ENCODE measurements at places on chromosomes 16 and 17.

- DNase-seq, result no peak
Measured at GRCh38 chr16:65388592-65388991, 266.7 kb upstream of the CDH11 start.

DNA sequence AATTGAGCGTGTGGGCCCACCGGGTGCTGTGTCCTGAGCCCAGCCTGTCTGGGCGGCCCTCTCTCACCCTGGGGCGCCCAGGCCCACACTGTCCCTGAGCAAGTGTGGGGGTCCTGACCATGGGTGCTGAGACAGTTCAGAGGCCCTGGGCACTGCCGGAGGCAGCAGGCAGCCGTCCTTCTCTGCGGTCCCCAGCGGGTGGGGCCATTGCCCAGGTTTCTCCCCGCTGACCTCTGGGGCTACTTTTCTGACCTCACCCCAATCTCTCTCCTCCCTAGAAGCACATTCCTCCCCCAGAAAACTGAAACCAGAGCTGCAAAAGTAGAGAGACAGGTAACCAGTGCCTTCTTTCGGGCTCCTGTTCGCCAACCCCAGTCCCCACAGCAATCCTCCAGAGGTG lies 36.0 kb upstream of the PVALEF start:
- DNase-seq, result no peak

- DNase-seq, result no peak
Measured at GRCh38 chr17:75878174-75878998, at the start of gene TRIM47. Gene TRIM47, minus strand, starts transcription at chr17:75878581. Its CDS starts 33 bp downstream, at chr17:75878548.

DNA sequence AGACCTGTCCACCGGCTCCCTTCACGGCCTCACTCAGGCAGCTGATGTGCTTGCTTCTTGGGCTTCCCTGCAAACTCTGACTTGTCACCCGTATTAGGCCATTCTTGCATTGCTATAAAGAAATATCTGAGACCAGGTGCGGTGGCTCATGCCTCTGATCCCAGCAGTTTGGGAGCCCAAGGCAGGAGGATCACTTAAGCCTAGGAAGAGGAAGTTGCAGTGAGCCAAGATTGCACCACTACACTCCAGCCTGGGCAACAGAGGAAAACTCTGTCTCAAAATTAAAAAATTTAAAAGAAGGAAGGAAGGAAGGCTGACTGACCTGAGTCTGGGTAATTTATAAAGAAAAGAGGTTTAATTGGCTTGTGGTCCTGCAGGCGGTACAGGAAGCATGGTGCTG lies 17.0 kb downstream of the SOST start:
- no peak for DNase-seq

DNA sequence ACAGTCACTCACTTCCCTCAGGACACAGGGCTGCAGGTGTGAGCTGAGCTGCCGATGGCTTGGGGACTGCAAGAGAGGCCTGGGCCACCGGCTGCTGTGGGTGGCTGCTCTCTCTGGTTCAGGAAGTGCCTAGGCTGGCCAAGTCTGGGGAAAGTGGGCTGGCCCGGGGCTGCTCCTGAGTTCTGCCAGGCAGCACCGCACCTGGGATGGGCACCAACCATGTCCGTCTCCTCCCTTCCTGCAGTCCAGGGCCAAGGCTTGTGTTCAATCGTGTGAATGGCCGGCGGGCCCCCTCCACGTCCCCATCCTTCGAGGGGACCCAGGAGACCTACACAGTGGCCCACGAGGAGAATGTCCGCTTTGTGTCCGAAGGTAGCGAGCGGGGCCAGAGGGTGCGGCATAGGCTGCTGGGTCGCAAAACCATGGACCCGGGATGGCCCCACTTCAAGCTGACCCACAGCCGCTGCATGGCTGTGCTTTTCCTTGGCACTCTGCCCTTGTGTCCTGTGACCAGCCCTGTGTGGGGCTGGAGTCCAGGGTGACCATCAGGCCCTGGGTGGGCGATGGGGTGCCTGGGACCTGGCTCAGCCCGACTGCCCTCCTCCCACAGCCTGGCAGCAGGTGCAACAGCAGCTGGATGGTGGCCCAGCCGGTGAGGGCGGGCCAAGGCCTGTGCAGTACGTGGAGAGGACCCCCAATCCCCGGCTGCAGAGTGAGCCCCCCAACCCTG lies 1.8 kb upstream of the WDR90 start:
- DNase-seq, result no peak

DNA sequence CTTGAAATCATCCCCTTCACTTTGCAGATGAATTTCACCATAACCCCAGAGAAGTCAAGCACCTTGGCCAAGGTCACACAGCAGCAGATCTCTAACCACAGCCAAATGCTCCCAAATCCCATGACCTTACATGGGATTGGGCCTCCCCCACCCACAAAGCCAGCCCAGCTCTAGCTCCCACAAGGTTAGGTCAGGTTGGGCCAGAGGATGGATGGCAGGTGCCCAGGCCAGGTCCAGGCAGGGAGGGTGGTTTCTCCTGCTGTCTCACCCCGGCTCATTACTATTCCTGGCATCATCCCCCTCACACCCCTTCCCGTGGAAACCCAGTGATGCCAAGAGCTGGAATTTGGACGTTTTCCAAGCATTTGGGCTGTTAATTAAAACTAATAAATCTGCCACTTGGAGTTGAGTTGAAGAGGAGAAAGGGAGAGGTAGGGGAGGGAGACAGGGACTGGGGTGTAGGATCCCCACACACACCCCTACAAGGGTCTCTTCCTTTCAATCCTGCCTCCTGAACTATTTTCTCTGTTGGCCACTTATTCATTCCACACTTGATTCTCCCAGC lies 181.6 kb downstream of the TMEM132E start:
- DNase-seq, result no peak

- DNase-seq, result no peak
Measured at GRCh38 chr16:57824888-57825287, 22.6 kb upstream of the KIFC3 start.

GRCh38 chr17:59829217-59830006 lies 63.3 kb downstream of the TUBD1 start:
- DNase-seq, result no peak

- DNase-seq, result no peak
Measured at GRCh38 chr16:56886826-56887225, 21.8 kb downstream of the SLC12A3 start.

Data from CD4-positive, alpha-beta T cell treated with Interleukin-17A for 4 hours (primary cell).